ENCODE measurements at places on chromosomes 12 and 14.

DNA sequence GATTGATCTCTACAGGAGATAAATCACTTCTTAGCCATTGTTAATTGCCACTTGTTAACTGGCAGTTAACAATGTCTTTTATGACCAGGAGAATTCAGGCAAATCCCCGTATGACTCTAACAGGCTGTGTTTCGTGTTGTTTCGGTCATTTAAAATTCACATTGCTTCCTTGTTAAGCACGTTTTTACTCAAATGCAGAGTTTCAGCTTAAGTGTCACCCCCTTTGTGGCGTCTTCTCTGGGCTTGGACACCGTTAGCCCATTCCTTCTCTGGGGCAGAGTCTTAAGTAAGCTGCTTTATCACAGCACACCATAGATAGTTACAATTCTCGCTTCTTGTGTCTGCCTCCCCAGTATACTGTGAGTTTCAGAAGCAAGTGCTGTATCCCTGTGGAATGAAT lies 205.4 kb downstream of the EPS8 start:
- DNase-seq, result no peak

- DNase-seq, result peak; percentile 68
These were observed 3.0 kb downstream of the EVL start for GRCh38 chr14:100067971-100068959.

DNA sequence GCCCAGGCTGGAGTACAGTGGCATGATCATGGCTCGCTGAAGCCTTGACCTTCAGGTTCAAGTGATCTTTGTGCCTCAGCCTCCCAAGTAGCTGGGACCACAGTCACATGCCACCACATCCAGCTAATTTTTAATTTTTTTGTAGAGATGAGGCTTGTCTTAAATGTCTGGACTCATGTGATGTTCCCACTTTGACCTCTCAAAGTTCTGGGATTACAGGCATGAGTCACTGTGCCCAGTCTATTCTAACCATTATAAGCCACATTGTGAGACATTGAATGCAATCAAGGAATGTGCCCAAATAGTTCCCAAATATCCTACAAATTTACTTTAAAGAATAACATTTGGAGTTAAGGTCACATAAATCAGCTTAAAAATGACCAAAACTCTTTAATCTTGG lies 130.7 kb upstream of the ARID2 start:
- DNase-seq, result no peak

DNA sequence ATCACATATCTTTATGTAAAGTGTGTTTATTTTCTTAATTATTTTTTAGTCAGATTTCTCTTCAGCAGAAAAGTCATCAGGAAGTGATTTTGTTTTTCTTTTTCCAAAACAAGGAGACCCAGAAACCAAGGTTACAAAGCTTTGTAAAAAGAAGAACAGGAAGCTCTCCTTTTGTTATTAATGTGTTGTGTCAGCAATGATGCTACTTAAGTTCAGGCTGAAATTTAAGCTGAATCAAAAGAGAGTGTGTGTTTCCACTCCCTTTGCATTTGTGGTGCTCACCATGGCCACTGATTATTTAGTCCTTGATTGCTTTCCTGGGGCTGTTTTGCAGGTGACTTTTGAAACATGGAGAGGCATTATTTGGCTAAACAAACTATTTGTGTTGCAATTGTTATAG lies 155.3 kb upstream of the ATP2B1 start:
- DNase-seq, result no peak

- no peak for DNase-seq
These were observed 88.0 kb downstream of the OSBPL8 start for GRCh38 chr12:76471579-76471978.

DNA sequence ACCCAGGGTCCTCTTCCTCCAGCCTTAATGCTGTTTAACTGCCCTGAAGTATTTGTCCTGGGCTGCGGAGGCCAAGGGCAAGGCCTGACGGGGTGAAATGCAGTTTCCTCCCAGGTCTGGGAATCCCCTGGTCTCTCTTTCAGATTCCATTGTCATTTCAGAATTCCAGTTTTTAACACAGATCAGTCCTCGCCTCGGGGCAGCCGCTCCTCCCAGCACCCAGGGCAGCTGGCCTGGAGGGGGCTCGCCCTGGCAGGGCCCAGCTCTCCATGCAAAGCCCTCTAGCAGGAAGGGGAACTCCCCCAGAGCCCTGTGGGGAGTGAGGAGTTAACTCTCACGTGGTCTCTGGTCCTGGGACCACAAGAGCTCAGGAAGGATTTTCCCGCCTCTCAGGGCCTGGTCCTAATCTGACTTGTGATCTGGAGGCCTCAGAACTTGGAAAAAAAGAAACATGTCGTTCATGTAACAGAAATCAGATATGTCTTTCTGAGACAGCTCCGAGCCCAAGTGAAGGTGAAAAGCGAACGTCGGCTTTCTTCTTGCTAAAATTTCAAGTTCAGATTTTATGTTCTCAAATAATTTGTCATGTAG lies 265.6 kb upstream of the SFSWAP start:
- no peak for DNase-seq

DNA sequence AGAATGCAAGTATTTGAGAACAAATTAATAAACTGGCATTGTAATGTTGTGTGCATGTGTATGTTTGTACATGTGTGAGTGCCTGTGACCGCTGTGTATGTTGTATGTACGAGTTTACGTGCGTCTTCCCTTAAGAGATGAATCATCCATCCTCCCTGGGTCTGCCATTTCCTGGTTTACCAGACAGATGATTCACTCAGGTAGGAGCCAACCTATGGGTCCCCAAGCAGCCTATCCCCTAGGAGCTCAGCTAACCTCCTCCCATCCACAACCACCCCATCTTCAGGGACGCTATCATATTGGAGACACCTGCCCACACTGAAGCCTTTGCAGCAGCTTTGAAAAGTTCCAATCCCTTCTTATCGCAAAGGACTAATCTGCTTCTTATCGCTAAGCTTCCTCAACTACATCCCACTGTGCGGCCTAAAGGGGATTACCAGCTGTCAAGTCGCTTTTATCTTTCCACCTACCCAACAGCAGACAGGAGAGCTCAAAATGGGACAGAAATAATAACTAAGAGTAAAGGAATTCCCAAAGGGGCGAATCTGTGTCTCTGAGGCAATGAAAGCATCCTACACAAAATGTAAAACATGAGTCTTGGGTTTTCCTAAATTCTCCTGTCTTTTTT lies 81.5 kb upstream of the TMCC3 start:
- no peak for DNase-seq

DNA sequence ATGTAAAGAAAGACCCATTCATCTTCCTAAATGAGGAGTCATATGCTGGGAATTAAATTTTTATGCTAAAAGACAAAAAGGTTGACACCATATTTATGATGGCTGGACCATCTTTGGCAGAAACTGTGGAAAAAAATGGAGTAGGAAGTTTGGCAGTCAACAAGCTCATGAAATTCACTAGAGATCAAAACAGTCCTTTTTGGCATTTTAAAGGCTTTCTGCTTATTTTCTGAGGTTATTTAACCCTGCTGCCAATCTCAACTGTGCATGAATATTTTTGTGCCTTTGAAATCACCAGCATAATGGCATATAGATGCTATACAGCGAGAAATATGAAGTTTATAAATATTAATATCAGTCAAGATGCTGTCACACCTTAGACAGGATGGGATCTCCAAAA lies 399.5 kb downstream of the PDZRN4 start:
- DNase-seq, result no peak

DNA sequence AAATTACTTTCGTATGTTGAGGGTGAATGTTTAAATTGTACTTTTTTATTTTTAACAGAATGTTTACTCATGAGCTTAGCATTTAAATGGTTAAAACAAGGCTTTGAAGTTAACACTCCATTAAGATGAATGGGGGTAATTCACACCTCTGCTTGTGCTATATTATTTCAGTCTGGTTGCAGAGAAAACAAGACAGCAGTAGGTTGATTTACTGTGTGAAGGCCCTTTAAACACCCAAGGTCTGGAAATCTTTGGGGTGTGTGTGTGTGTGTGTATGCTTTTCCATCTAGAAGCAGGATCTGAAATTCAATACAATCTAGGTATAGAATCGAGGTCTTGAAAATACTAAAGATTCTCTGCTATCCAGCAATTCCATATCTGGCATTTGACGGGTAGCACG lies 83.8 kb downstream of the SLC38A6 start:
- no peak for DNase-seq

DNA sequence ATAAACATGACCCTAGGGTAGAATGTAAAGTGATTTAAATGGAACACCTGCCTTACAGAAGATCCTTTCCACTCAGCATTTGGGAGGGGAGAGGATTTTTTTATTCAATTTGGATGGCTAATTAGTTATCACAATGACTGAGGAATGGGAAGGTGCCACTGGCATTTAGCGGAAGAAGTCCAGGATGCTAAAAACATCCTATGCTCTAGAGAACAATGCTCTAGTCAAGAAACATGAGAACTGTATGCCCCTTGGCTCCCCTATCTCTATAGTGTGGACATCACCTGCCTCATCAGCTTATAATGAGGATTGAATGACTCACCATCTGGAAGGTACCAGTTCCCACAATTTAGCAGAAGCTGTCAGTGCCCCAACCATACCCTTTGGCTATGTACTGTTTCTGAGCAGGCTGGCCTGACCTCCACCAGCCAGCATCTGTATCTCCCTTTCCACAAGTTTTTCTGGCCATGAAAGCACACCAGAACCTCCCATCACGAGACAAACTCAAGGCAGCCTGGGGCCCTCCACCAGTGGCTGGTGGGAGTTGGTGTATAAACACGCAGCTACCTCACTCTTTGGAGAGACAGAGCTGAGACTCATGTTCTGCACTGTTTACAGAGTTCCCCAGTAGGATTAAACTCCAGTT lies 109.7 kb upstream of the VASH1 start:
- no peak for DNase-seq

DNA sequence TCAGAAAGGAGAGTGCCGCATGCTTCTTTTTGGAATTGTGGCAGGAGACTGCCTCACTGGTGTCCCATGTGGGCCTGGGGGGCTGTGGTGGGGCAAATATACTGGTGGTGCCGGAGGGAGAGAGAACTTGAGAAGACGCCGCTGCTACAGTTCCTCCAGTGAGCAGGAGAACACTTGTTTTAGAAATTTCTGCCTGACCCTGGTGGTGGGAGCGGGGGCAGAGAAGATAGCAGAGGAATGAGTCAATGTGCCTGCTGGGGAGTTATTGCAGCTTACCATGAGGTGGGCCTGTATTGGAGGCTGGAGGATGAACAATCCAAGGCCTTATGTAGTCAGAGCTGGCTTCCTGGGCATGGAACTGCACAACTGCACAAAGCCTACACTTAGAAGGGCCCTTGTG lies 211.8 kb downstream of the SNAPC1 start:
- DNase-seq, result no peak

- no peak for DNase-seq
These were observed 98.4 kb downstream of the EFCAB11 start for GRCh38 chr14:89855961-89856656.

DNA sequence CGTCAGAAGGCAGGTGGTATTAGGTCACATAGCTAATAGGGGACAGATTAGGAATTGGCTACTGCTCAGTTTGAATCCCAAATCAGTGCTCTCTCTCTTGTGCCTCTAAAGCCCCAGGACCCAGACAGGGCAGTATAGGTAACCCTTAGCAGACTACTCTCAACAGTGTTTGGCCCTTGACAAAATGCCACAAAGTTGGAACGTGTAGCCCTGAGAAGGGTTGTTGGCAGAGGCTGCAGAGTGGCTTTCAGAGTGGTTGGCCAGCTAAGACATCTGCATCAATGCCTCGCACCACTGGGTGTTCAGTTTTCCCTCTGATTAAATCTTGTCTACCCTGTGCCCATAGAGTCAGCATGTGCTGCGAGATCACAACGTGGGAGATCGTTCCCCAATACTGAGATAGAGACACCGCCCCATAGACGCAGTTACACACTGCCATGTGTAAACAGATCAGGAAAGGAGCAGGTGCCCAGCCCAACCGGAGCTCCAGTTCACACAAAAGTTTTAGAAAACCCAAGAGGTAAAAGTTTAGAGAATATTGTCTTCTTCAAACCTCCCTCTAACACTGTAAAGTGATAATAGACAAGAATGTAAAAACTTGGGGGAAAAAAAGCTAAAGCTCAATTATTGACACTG lies 48.3 kb downstream of the EML1 start:
- DNase-seq, result no peak

DNA sequence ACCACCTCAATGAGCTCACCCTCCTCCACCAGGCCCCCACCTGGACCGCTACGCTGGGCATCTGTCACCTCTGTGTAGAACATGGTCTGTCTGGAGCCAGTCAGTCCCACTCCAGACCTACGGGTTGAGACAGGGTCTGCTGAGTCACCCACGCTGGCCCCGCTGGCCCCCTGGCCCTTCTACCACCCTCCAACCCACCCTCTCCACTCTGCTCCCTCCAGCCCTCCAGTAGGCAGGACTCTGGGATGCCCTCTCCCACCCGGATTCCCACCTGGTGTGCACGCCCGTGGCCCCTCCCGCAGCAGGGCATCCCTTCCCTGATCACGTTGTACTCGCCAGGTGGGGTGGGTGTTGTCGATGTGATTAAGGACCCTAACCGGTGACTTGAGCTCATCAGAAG lies 4.6 kb upstream of the JAG2 start:
- DNase-seq, result no peak

GRCh38 chr14:75614179-75614578 lies 35.8 kb downstream of the FLVCR2 start:
- DNase-seq, result no peak

- DNase-seq, result no peak
These were observed 11.8 kb upstream of the TUBA1C start for GRCh38 chr12:49253033-49253623.

All from activated T-helper 1 cell treated with anti-CD3 and anti-CD28 coated beads, Interleukin-2, amount 50 U/mL, for 16 hours (primary cell).